ENCODE measurements at places on chromosomes 1 and 21.
A peak's percentile ranks its signal among the peaks of the same experiment; 100 is the strongest.

DNA sequence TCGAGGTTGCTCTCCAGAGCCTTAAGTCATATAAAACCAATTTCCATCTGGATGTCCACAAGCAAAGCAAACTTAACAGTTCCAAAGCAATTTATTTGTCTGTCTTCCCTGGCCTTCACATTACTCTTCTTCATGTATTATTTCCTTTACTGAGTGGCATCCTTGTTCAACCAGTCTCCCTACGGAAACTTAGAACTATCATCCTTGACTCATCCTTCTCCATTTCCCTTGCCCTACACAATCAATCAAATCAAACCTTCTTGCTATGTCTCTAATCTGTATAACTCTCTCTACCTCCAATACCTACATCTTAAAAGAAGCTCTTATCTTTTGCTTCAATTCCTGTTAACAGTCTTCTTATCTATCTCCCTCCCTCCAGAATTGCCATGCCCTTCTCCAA is 25.4 kb downstream of the EGLN1 start:
- no peak for DNase-seq

DNA sequence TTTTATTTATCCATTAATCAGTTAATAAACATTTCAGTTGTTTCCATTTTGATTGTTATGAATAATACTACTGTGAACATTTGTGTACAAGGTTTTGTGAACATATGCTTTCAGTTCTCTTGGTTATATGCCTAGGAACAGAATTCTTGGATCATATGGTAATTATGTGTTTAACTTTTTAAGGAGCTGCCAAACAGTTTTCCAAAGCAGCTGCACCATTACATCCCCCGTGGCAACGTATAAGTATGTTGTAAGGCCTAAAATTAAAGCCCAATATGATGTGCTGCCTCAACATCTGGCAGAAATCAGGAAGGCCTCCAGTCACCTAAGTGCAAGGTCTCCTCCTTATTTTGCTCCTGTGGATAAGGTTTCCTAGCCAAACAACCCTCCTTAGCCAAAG is 235.6 kb upstream of the CACYBP start:
- DNase-seq: no peak

GRCh38 chr21:38376235-38376634 is 119.4 kb downstream of the KCNJ15 start:
- DNase-seq: no peak

- no peak for DNase-seq
Observed at GRCh38 chr1:208219659-208220282, 24.4 kb downstream of the PLXNA2 start.

DNA sequence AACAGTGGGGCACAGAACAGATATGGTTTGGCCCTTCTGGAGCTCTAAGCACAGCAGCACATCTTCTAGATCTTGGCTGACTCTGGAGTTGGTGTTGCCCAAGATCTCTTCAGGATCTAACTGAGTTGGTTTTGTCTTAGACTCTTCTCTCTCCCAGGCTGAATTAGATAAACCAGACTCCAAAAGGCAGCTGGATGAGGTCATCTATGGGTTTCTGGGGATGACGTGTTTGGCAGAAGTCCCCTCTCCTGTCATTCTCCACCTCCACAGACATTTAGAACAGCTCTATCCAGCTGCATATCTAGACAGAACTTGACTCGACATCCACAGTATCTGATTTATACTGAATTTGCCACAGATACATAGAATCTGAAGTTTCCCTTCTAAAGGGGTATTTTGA is 75.3 kb downstream of the ST6GALNAC5 start:
- DNase-seq: no peak

DNA sequence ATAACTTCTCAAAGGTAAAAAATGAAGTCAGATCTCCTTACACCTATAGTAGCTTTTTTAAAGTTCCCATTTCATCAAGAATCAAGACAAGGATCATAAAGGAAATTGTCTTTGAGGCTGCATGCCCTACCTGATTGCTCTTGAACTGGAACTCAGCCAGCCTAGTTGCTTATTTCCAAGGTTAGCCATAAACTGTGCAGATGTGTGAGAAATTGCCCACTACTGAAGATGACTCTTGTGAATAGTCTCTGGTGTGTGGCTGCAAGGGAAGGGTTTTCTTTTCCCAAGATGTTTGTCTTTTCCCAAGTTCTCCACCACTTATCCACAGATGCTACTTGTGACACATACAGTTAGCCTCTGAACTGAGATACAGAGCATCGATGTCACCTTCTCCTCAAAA is 81.7 kb upstream of the DUSP10 start:
- DNase-seq: no peak

- DNase-seq: no peak
Observed at GRCh38 chr1:182256931-182257330, 134.7 kb downstream of the GLUL start.

DNA sequence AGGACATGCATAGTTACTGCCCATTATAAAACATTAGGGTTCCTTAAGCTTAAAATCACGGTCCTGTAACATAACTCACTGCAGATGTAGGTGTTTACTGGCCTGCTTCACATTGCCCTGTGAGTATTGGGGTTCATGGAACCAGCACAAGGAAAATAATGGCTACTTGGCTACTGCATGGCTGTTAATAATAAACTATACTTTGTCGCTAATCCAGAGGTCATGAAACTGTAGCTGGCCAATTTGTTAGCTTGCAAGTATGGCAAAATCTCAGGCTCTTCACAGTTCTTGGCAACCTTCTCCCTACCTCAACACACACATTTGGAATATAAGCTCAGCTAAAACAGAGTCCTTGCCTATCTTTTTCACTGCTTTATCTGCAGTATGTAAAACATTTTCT is 274.0 kb upstream of the NR5A2 start:
- no peak for DNase-seq

- DNase-seq: no peak
Observed at GRCh38 chr1:99650773-99651437, 5.0 kb downstream of the PALMD start.

GRCh38 chr21:17858747-17859146 is 39.6 kb upstream of the C21orf91 start:
- DNase-seq: no peak

DNA sequence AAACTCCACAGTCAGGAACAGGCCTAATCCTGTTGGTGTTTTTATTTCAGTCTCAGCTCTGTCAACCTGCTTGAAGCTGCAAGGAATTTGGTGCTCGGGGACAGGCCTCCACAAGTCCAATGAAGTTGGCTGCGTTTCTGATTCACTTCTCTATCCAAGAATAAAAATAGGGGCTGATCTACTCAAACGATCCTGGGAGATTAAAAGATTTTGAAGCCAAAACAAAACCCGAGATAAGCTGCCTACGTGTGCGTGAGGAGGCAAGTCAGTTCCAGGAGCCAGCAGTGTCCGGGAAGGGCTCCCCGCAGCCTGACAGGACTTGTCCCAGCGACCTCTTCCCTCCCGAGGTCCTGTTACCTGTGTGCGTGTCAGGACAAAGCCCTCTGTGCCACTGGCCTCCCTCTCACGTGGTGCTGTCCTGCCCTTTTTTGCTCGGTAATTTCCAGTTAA is 98.0 kb downstream of the ETS2 start:
- DNase-seq: no peak

DNA sequence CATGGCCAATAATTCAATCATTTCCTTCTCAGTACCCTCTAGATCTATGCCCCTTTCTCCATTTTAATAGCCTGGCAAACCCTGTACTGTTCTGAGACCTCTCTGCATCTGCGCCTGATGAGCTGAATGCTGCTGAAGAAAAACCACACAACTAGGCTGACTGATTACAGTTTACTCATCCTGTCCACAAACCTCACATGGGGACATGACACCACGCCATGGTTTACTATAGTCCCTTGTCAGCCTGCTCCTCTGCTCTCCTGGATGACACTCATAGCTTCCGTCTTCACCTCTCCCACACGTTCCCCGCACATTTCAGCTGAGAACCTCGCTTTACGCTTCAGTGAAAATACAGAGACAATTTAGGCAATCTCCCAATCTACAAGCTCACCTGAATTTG is 59.7 kb downstream of the DESI2 start:
- no peak for DNase-seq

GRCh38 chr1:164183854-164184635 is 374.9 kb upstream of the PBX1 start:
- no peak for DNase-seq

DNA sequence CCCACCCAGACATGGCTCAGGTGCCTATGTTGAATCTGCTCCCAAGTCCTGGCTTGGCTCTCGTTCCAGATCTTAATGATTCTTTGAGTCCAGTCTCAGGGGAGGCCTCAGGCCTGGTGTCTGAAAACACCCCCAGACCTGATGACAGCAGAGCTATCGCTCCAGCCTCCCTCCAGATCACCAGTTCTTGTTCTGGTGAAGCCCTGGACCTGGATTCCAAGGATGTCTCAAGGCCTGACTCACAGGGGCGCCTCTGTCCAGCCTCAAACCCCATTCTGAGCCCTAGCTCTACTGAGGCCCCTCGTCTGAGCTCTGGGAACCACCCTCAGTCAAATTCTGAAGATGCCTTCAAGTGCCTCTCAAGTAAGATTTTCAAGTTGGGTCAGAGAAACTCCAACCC is 11.4 kb downstream of the MROH7 start:
- no peak for DNase-seq

GRCh38 chr1:184890539-184890973 is 83.8 kb downstream of the NIBAN1 start:
- DNase-seq: peak; percentile 20

DNA sequence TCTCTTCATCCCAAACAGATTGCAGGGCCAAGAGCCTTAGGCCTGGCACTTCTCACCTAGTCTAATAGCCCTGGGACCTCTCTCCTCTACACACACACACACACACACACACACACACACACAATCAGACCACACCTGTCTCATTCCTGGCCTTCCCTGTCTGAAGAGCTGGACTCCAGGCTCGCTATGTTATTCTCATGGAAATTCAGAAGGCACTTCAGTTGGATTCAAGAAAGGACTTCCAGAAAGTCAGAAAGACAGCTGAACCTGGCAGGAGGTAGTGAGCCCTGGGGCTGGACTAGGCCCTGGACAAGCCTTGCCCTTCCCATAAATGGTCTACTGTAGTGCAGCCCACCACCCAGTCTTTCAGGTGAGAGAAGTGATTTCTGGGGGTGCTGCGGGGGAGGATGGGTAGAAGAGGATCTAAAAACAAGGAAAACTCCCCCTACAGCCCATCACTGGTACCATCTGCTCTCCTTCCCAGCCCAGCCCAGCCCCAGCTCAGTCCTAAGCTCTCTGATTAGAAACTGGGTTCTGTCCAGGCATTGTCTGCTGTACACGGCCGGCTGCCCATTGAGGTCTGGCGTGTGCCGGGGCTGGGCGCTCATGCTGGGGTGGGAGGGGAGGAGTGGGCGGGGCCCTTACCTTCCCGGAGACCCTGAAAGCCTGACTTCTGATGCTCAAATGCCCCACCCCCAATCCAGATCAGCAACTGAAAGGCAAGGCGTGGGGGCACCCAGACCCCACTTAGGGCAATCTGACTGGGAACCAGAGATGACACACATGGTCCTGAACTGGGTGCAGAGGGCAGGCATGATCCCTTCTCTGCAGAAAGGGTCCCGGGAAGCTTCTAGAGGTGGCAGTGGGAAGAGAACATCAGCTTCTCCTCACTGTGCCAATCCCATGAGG is 2.5 kb downstream of the KIF21B start:
- DNase-seq: peak; percentile 33

DNA sequence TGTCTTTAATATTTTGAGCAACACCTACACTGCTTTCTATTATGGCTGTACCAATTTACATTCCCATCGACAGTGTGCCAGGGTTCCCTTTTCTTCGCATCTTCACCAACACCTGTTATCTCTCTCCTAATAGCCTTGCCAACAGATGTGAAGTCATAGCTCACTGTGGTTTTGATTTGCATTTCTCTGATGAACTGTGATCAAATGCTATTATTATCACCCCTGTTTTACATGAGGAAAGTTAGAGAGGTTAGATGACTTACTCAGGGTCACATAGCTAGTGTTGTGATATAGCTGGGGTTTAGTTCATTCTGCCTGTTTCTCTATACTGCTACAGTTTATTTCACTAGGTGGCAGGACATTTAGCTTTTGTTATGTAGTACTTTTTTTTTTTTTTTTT is 204.1 kb downstream of the FMN2 start:
- DNase-seq: no peak

- no peak for DNase-seq
Observed at GRCh38 chr1:31390071-31390470, 17.2 kb upstream of the FABP3 start.

DNA sequence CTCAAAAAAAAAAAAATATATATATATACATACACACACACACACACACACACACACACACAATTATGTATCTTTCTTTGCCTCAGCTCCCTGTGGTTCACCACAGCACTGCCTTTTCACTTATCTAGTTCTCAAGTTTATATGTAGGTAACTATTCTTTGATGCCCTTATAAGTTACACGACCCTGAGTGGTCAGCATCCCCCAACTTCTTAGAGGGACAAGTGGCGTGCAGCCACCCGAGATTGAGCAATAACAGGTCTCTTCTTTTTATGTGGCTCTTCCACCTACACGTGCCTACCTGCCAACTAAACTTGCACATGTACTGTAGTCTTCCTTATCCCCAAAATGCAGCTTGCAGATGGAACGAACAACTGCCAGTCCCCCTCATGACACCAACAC is 120.8 kb downstream of the GABPA start:
- DNase-seq: no peak

- no peak for DNase-seq
Observed at GRCh38 chr1:30758121-30758688, 631 bp upstream of the LAPTM5 start.

DNA sequence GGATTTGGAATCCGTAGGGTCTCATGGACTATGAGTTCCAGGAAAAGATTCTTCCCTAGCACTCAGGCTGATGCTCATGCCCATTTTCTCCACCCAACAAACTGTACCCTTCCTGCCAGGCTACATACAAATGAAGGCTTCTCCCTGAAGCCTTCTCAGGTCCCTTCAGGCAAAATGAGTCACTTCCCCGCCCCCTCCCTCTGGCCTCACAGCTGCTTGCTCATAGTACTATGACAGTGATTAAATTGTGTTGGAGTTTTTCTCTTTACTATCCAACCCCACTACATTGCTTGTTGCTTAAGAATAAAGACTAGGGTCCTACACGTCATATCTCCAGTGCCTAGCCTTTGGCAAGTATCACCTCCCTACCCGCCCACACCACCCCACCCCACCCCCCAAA is 207.6 kb upstream of the NFIA start:
- no peak for DNase-seq

GRCh38 chr1:162497104-162497722 is 405 bp upstream of the UHMK1 start:
- DNase-seq: no peak

- DNase-seq: no peak
Observed at GRCh38 chr1:149986486-149987296, 23.8 kb downstream of the OTUD7B start.

GRCh38 chr1:45016767-45017166 is 4.7 kb downstream of the UROD start:
- DNase-seq: no peak

DNA sequence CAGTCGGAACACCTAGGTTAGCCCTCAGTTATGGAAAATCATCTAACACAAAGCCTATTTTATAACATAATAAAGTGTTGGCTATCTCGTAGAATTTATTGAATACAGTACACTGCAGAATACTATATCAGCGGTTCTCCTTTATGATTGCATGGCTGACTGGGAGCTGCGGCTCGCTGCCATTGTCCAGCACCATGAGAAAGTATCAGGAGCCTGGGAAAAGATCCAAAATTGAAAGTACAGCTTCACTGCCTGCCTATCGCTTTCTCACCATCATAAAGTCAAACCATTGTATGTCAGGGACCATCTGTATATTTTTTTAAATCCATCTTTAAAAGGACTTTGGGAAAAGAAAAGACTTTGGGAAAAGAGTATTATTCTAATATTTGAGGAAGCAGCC is 111.9 kb upstream of the RAVER2 start:
- no peak for DNase-seq

- DNase-seq: no peak
Observed at GRCh38 chr1:67645495-67646144, 39.4 kb upstream of the GADD45A start.

Measured in activated CD4-positive, alpha-beta T cell treated with anti-CD3 and anti-CD28 coated beads, Interleukin-2, amount 50 U/mL, for 1 hour (primary cell).